ENCODE measurements at places on chromosomes 5 and 9. TPM values are rescaled to one million over a fixed set of nuclear protein-coding genes. Genes with fewer than 3 reads are reported as not detected.

SPINK7 gene
- not detected for total RNA-seq

- no peak for DNase-seq
Observed at GRCh38 chr9:107094370-107094769, 188.7 kb upstream of the RAD23B start.

SH3TC2 gene
- total RNA-seq, result not detected

DRD1 gene
- not detected for total RNA-seq

PTGR1 gene
- 43.5 TPM for total RNA-seq

- no peak for DNase-seq
Observed at GRCh38 chr5:67199859-67200258, 3.3 kb upstream of the CD180 start.

DNA sequence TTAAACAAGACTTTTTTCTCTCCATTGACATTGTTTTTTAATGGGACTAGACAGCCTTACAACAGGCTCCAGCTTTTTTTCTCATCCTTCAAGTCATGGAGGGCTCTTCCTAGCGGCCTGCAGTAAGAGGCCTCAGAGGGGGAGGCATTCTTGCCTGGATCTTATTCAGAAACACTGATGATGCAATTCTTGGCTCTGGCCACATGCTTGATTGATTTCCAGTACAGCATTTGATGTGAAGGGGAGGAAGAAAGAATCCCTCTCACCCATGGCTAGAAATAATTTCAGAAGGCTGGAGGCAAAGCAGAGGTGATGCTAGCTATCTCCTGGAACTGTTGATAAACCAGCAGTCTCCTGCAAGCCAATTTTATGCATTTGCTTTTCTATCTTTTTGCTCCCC is 324.8 kb downstream of the PRELID2 start:
- DNase-seq, result no peak

DNA sequence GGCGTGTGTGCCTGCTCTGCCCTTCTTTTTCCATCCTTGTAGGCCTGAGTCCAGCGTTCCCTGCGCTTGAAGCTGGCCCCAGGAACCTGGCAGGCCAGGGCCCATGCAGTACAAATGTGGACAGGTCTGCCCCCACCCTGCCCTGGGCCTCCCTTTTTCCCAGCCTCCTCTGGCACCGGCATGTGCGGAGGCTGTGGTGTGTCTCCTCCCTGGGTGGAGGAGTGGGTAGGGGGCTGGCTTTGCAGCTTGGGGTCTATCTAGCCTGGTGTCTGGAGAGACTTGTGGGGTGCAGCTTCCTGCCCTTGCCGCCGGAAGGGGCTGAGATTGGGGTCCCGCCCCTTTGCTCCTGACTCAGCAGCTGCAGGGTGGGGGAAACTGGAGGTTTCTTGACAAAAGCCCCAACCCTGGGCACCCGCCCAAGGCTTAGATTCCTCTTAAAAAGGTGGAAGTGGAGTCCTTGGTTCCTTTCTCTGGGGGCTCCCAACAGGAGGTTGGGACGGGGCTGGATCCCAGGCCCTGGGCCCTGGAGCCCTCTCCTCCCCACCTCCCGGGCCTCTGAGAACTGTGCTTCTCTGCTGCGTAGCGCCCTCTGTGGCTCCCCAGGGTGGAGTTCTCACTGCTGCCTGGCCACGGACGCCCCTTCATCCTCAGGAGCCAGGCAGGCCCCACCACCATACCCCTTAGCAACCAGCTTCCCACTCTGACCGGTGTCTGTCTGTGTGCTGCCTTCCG is 18.0 kb downstream of the RXRA start:
- DNase-seq, result no peak

GRCh38 chr5:78547731-78548615 is 100.6 kb downstream of the LHFPL2 start:
- no peak for DNase-seq

- no peak for DNase-seq
Observed at GRCh38 chr5:425714-426113, 17.3 kb upstream of the EXOC3 start.

SLC45A2 gene
- not detected for total RNA-seq

DNA sequence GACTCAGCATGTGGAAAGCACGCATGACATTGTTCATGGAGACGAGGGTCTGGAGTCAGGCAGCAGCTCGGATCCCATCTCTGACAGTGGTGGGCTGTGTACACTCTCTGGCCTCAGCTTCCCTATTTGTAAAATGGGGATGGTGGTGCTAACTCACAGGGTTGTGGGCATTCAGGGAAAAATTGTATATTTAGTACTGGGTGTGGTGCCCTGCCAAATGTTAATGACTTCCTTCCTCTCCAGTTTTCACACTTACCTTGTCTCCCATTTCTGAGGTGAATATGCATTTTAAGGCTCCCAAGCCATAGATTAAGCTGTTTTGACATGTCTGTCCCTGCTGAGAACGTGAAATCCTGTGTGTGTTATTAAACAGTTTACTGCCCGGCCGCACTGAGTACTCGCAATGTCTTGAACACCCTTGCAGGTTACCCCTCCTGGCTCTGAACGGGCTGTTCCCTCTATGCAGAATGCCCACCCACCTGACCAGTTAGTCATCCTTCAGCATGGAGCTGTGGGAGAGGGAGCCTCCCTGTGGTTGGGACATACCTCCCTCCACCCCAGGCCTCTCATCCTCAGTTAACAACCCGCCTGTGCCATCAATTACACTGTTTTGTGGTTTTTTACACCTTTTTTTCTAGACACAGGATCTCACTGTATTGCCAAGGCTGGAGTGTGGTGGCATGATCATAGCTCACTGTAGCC is 25.8 kb downstream of the TJP2 start:
- DNase-seq, result no peak

DNA sequence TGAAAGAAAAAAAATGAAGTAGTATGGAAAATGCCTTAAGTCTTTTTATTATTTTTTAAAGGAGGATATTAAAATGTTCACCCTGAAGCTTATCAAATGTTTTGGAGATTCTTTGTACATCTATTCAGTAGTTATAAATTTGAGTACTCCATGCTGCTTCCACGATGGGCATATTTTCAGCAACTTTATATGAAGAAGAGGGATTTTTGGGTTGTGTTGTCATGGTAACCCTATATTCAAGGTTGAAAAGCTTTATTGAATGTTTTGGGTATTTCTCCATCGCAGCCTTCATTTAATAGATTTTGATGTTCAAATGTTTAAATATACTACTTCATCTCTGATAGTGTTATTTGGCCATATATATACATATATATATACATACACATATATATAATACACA is 557.5 kb downstream of the CAAP1 start:
- no peak for DNase-seq

MELK gene
- total RNA-seq, result 40.1 TPM

DNA sequence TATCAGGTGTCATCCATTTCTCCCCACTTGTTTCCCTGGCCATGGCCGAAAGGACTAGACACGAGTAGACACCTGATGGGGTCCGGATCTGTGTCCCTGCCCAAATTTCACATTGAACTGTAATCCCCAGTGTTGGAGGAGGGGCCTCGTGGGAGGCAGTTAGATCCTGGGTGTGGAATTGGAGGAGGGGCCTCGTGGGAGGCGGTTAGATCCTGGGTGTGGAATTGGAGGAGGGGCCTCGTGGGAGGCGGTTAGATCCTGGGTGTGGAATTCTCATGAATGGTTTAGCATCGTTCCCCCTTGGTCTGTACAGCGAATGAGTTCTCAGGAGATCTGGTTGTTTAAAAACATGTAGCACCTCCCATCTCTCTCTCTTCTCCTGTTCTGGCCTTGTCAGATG is 165.8 kb downstream of the NR3C1 start:
- no peak for DNase-seq

GRCh38 chr5:96079075-96079474 is 117.4 kb upstream of the ELL2 start:
- no peak for DNase-seq
